ENCODE measurements at places on chromosomes 7 and 10.
A peak's percentile ranks its signal among the peaks of the same experiment; 100 is the strongest.

DNA sequence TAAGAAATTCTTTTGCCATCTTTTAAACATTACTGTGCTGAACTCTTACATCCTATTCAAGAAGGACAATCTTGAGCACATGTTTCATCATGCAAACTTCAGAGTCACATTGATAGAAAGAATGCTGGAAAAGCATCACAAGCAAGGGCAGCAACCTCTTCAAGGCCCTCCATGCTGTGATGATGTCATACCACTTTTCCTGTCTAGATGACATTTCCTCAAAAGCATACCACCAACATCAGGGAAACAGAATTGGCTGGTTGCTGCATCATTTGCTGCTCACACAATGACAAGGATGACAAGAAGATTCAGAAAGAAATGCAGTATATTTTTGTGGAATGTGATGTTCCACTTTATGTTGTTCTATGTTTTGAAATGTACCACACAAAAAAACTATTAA lies 37.6 kb downstream of the CYP2C8 start:
- DNase-seq: no peak

GRCh38 chr7:87110778-87111177 lies 41.5 kb upstream of the DMTF1 start:
- DNase-seq: no peak

- no peak for DNase-seq
Measured at GRCh38 chr7:70520611-70521010, 611.3 kb upstream of the GALNT17 start.

- no peak for DNase-seq
Measured at GRCh38 chr10:82313401-82313800, 438.4 kb downstream of the NRG3 start.

DNA sequence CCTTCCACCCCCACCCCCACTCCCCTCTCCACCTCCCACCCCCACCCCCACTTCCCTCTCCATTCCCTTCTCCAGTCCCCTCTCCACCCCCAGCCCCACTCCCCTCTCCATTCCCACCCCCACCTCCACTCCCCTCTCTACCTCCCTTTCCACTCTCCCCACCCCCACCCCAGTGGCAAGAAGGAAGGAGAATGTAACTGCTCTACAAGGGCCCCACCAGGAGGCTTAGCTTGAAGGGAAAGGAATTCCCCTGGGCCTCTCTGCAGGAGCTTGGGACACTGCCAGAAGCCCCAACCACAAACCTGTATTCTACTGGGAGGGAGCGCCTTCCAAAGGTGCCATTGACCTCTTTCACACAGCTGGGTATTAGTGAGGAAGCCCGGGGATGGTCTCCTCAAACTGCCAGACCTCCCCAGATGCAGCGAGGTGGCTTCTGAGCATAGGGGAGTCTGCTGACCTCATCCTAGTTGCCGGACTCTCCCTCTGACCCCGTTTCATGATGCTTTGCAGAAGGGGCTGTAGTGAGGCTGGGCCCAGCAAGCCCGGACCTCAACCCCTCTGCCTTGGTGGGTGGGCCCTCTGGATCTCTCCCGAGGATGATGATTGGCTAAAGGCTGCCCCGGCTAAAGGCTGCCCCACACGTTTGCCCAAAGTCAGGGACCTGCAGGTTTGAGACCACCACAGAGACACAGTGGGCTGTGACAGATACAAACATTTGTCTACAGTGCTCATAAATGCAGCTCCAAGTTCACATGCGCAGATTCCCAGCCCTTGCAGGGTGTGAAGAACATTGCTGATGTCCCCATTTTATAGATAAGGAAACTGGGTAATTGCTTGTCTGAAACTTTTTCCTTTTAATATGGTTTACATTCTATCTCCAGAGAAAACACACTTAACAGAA lies 2.9 kb downstream of the DEPP1 start:
- no peak for DNase-seq

- DNase-seq: no peak
Measured at GRCh38 chr10:96516337-96516736, 2.6 kb upstream of the TLL2 start.

DNA sequence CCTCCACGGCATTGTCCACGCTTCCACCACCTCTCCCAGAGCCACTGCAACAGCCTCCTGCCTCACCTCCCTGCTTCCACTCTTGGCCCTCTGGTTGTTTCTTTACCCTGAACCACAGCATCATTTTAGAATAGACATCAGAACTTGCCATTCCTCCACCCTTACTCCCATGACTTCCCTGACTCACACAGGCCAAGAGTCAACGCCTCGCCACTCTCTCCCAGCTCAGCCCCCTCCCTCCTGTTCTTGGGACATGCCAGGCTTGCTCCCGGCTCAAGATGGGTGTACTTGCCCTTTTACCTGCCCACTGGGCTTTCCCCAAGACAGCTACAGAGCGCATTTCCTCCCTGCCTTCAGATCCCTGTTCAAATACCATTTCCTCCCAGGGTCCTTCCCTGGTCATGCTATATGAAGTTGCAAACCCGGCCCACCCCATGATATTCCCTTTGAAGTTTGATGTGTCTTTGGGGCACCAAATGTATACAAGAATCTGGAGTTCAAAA lies 429.1 kb downstream of the RPS24 start:
- peak; percentile 51 for DNase-seq

- no peak for DNase-seq
Measured at GRCh38 chr10:84531396-84531795, 203.0 kb downstream of the CCSER2 start.

- no peak for DNase-seq
Measured at GRCh38 chr7:143396625-143397556, 11.8 kb downstream of the EPHA1 start.

GRCh38 chr10:3422282-3422681 lies 249.7 kb upstream of the PITRM1 start:
- no peak for DNase-seq

DNA sequence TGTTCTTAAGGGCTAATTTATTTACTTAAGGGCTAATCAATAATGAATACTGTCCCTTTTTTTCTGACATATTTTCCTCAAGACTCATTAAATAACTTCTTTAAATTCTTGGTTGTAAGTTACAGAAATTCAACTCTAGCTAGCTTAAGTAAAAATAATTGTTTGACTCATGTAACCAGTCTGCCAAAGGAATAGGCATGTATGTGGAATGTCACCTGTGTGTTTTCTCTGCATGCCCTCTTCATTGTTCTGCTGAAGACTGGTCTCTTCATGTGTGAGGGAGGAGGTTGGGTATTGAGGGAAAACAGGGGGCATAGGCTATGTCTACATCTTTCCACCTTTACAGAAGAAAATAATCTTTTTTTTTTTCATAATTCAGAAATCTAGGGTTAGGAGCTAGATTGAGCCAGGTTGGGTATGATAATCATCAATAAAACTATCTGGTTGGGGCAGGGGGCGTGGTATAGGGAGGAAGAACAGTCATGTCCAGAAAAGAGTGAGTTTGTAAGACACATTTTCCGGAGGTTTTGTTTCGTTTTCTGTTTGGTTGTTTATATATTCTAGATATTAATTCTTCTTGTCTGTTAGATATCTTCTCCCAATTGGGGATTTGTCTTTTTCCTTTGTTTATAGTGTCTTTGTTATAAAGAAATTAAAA lies 37.9 kb downstream of the EXOC4 start:
- DNase-seq: no peak

GRCh38 chr7:138116892-138117291 lies 40.6 kb downstream of the AKR1D1 start:
- no peak for DNase-seq

DNA sequence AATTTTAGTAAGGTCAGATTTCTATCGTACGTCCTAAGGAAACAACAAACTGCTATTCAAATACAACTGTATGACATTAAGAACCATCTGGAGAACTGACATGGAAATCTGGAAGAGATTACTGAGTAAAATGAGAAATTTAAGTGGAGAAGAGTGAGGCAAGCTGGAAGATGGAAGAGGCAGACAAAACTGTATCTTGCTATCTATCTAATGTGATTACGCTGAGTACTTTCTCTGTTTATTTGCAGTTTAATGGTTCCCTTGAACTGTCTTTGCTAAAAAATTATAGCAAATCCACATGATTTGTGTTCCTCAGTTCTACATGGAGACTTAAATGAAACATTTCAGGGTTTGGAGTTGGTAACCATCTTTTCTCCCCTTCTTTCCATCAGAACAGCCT lies 927.1 kb upstream of the MBL2 start:
- DNase-seq: no peak

- no peak for DNase-seq
Measured at GRCh38 chr7:27211084-27211446, 11.2 kb upstream of the HOXA13 start.

DNA sequence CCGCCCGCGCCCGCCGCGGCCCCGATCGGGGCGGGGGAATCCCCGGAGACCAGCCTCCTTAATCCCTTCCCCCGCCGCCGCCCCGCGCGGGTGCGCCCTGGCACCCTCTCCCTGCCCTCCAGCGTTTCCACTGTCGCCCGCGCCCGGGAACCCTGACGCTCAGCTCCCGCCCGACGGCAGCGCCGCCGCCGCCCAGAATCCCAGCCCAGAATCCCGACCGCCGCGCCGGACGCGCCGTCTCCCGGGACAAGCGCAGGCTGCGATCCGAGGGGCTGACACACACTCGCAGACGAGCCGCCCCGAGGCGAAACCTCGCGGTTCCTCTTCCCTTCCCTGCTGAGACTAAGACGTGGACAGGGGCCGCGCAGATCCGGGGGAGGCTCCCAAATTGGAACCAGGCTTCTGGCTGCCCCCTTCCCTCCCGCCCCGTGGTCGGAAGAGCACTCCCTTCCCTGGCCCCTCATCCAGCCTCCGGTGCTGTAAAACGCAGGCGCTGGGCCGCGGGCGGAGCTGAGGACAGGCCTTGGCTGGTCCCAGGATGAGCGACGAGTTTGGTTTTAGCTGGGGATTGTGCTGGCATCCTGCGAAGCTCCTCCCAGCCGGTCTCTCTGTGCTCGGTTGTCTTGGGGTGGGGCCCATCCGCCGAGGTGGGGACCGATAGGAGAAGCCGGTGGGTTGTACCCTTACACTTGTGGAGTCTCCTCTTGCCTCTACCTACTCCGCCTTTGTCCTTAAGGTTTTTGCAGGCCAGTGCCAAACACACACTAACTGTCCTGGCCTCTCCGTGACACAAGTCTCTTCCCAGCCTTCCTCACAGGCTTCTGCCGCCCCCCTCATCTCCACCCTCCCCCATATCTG lies 1.1 kb downstream of the MARVELD1 start:
- DNase-seq: peak; percentile 81

- DNase-seq: no peak
Measured at GRCh38 chr7:148367731-148368475, 222.7 kb upstream of the C7orf33 start.

DNA sequence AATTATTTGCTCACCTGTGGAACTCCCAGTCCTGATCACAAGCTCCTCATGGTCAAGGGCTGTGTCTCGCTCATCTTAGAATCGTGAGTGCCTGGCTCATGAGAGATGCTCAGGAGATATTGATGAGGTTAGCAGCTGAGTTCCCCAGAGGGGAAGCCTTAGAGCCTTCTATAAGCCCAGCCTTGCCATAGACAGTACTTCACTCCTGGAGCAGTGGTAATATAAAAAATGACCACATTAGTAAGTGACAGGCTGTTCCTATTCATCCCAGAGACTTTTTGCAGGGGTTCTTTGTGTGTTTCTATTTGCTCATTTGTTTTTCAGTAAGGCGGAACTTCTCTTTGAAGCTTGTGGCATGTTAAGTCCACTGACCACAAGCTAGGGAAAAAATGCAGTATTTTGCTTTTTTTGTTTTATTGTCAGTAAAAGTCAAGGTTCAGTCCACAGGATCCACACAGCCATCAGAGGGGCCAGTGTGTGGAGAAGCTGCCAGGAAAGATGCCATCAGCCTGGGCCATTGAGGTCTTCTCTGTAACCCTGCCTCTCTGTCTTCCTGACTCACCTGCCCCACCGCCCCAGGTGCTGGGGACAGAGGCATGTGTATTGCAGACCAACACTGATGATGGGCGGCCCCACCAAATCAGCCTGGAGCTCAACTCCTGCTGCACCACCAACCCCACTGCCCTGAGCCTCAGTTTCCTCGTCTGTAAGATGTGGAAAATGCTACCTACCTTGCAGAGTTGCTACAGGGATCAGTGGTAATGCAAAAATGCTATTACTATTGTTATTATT lies 36.4 kb upstream of the JCAD start:
- DNase-seq: no peak

- DNase-seq: no peak
Measured at GRCh38 chr7:137968890-137969289, 33.0 kb downstream of the CREB3L2 start.

- no peak for DNase-seq
Measured at GRCh38 chr7:26197153-26198115, 3.1 kb downstream of the HNRNPA2B1 start.

DNA sequence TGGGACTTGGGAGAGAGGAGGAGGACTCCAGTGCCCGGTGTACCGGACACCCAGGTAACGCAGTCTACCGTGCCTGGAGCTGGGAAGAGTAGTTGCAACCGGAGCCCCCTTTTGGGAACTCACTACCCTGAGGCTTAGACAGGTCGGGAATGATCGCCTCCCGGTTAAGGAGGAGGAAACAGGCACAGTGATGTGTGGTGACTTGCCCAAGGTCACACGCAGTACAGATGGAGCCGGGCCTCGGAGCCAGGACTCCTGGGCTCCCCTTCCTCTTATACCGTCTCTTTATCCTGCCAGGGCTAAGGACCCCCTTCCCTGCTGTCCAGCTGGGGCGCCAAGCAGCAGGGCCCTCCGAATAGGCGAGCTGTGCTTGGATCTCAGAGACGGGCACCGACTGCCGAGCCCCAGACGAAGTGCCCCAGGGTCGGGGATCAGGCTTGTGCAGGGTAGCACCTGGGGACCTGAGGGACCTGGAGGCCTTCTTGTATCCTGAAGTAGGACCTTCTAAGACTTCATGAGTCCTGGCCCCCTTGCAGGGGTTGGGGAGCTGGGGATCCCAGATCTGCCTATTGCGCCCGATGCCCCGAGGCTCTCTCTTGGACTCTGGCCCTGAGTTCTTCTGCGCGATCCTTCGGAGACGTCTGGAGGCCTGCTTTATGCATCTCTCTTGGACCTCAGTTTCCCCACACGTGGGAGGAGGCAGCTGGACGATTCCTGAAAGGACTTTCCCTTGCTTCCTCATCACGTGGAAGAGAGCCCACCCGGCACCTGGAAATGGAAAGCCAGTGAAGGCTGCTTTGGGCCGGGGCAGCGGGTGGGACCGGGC lies 767 bp upstream of the CYP26A1 start:
- no peak for DNase-seq

DNA sequence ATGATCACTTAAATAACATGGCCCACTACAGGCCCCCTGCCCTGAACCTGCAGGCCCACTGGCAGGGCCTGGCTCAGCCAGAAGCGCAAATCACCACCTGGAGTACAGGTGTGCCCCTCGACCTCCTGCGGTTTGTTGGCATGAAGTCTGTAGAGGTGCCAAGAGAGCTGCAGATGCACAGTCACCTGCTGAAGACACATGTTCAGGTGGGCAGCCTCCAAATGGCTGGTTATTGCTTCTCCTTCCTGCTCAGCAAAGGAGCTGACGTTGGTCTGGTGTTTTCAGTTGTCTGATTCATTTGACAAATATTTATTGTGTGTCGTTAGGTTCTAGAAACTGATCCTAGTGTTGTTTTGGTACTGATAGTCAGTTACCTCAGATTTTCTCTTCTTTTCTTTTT lies 29.0 kb downstream of the DHTKD1 start:
- DNase-seq: no peak

DNA sequence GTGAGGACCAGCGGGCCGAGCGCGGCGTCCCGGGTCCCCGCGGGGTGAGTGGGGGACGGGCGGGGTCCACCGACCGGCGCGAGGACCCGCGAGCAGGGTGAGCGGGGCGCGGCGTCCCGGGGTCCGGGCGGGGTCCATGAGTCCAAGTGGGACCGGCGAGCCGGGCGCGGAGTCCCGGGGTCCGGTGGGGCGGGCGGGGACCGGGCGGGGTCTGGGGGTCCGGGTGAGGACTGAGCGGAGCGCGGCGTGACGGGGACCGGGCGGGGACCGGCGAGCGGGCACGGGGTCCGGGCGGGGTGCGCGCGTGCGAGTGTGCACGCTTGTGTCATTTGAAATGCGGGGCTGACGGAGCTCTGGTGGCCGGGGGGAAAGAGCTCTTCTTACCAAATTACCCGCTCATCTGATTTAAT lies 765 bp downstream of the CELF2 start:
- no peak for DNase-seq
